ENCODE measurements at places on chromosomes 1 and 21. TPM values are rescaled to one million over a fixed set of nuclear protein-coding genes. Genes with fewer than 3 reads are reported as not detected.

- peaks cover 65% of the 10 kb centered on the region for H3K4me1 ChIP-seq
- peak overlapping the region; percentile 88 for H3K27ac ChIP-seq
- H3K4me3 ChIP-seq, result peak overlapping the region; percentile 87
- no peaks in the 10 kb centered on the region for H3K27me3 ChIP-seq
- peaks cover 61% of the 10 kb centered on the region for H3K36me3 ChIP-seq
Measured at GRCh38 chr1:92577261-92577895, 90.7 kb upstream of the GFI1 start.

DENND4B gene
- 91.4 TPM for total RNA-seq

DNA sequence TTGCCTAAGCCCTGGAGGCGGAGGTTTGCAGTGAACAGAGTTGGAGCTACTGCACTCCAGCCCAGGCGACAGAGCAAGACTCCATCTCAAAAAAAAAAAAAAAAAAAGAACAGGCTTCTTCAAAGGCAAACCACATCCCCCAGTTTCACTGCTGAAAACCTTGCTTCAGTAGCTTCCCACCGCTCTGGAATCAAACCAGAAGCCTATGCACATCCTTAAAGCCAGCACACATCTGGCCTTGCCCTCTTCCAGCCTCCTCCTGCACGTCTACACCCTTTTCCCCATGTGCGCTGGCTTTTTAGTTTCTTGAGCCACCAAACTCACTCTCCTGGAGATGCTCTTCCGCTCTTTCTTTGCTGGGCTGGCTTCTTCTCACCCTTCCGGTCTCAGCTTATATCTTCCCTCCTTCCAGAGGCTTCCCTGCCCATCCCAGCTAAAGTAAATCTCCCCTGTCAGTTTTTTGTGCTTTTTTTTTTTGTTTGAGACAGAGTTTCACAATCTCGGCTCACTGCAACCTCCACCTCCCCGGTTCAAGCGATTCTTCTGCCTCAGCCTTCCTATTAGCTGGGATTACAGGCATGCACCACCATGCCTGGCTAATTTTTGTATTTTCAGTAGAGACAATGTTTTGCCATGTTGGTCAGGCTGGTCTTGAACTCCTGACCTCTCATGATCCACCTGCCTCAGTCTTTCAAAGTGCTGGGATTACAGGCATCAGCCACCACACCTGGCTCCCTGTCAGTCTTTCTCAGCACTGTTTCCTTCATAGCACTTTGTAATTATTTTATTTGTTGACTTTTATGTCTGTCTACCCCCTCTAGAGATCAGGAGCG, 42.0 kb upstream of the ID3 start:
- H3K4me1 ChIP-seq, result peaks cover 72% of the 10 kb centered on the region
- H3K4me3 ChIP-seq, result peak overlapping the region; percentile 69
- no peaks in the 10 kb centered on the region for H3K36me3 ChIP-seq

DNA sequence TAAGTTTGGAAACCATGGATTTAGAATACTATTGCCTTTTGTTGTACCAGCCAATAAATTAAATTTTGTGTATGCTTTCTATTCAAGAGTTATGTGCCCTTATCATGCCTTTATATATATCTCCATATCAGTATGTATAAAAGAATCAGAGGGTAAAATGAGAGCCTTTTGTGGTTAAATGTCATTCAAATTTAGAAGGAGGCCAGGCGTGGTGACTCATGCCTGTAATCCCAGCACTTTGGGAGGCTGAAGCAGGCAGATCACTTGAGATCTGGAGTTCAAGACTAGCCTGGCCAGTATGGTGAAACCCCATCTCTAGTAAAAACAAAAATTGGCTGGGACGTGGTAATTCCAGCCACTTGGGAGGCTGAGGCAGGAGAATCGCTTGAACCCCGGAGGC, 88.9 kb downstream of the XPR1 start:
- H3K4me3 ChIP-seq, result no peak overlapping the region
- no peak for DNase-seq
- no peaks in the 10 kb centered on the region for H3K27me3 ChIP-seq

KLHDC8A gene
- total RNA-seq, result not detected

DNA sequence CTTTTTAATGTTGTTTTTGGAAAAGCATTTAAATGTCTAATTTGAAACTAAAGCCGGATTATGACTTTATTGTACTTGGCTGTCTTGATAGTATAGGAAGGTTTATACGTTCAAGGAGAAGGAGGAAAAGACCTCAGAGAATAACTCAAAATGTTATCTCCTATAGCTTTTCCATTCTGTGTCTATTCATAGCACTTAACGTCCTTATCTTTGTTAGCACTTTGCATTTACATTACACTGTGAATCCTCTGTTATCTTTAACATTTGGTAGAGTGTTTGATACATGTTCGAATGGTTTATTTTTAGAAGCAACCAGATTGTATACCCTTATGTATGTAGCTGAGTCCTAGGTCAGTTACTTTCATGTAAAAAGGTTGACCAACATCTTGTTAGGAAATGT, 50.8 kb upstream of the PODN start:
- H3K27ac ChIP-seq, result no peak overlapping the region
- peaks cover 9% of the 10 kb centered on the region for H3K4me1 ChIP-seq
- no peak overlapping the region for H3K4me3 ChIP-seq
- no peaks in the 10 kb centered on the region for H3K27me3 ChIP-seq
- DNase-seq, result no peak

GRCh38 chr1:99660496-99660895, 14.6 kb downstream of the PALMD start:
- no peak overlapping the region for H3K27ac ChIP-seq
- no peaks in the 10 kb centered on the region for H3K36me3 ChIP-seq
- DNase-seq, result no peak
- H3K27me3 ChIP-seq, result peaks cover 3% of the 10 kb centered on the region

GRCh38 chr21:33924766-33925100, 9.1 kb upstream of the ATP5PO start:
- peaks cover 3% of the 10 kb centered on the region for H3K27me3 ChIP-seq
- no peak overlapping the region for H3K27ac ChIP-seq
- DNase-seq, result no peak

GOLT1A gene
- total RNA-seq, result 0.33 TPM

GATAD2B gene
- 49.4 TPM for total RNA-seq

DNA sequence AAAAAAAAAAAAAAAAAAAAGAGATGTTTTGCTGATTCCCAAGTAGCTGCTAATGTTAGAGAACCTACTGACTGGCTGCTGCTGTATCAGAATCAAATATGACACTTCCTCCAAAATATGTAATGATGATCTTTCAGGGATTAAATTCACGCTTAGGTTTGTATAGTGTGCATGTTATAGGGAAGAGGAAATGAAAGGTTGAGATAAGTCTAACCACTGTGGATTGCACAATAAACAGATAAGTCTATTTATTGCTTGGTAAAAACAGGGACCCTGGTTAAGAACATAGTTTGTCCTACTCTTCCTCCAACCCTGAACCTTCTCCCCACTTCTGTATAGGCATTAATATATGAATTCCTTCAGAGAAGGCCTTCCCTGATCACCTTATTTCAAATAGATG, 13.2 kb downstream of the RC3H1 start:
- DNase-seq, result no peak
- H3K27ac ChIP-seq, result no peak overlapping the region
- no peak overlapping the region for H3K4me3 ChIP-seq

Data from activated naive CD8-positive, alpha-beta T cell treated with anti-CD3 and anti-CD28 coated beads for 36 hours (primary cell).